ENCODE measurements at places on chromosomes 6 and 20.

- no peak for DNase-seq
These were observed 46.3 kb downstream of the GRIK2 start for GRCh38 chr6:101439790-101440189.

- DNase-seq, result no peak
These were observed 31.4 kb upstream of the GSTA5 start for GRCh38 chr6:52872031-52872430.

DNA sequence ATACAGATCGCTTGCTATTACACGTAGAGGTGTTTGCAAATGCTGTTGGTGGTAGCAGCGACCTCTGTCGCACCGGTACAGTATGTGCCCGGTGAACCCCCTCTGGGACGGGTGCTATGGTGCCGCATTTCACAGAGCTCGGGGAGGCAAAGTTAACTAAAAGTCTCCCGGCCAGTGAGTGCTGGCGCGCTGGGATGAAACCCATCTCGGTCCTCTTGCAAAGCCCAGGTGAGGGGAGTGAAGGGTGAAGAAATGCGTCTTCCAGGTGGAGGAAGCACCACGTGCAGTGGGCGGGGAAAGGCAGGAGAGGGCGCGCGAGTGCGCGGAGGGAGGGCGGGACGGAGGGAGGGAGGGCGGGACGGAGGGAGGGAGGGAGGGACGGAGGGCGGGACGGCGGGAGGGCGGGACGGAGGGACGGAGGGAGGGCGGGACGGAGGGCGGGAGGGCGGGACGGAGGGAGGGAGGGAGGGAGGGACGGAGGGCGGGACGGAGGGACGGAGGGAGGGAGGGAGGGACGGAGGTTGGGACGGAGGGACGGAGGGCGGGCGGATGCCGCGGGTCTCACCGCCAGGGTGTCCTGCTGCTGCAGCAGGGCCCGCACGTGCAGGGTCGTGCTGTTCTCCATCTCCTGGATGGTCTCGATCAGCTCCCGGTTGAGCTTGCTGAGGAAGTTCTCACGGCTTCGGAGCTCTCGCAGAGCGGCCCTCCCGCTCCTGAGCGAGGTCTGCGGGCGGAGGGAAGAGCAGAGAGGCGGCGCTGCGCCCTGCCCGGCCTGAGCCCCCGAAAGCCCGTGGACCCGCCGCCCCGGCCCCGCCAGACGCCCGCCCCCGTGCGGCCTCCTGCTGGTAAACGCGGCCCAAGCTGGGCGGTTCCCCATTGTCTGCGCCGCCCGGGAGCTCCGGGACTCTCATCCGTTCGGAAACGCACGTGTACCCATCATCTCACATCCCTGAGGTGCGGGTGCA, 11.7 kb downstream of the C20orf96 start:
- DNase-seq, result no peak

DNA sequence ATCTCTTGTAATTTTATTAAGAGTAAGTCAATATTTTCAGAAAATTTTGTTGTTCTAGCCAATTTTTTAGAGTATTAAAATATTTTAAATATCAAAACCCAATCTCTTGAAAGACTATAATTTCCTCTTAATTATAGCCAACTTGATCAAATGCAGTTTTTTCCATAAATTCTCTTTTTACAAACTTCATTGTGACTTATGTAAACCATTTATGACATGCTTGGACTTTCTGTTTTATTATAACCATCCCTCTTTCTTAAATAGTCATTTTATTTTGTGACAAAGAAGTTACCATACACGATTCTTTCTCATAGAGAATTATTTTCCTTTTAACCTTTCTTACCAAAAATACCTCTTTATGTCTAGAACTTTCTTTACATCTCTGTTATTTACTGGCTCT, 1075.5 kb downstream of the KHDRBS2 start:
- DNase-seq, result no peak

- DNase-seq, result no peak
These were observed 27.8 kb upstream of the GATA5 start for GRCh38 chr20:62503401-62504178.

GRCh38 chr20:11553603-11554002, 364.1 kb upstream of the BTBD3 start:
- DNase-seq, result no peak

DNA sequence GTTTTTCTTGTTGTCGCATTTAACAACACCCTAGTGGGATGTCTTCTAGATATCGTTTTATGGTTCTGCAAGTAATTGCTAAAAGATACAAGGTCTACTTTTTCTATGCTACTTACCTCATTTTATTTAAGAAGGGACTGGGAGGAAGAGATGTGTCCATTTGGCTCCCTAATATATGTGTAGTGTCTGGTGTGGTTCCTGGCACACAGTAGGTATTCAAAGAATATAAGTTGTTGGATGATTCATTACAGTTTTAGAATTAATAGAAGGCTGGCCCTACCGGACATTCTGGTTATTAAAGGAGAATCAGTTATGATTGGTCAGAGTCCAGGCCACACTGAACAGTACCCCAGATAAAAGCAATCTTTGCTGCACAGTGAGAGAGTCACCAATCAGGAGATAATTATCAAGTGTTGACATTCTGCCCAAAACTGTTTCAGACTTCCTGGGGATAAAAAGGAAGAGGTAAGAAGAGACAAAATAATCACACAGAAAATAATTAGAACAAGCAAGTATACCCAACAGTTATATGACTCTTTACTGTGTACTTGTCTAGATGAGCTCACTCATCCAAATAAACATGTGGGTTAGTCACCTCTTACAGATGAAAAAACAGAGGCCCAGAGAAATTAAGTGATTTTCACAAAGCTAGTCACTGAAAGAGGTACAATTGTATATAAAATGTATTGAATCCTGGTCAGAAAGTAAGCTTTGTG, 7.0 kb downstream of the TMEM244 start:
- DNase-seq, result no peak

- no peak for DNase-seq
These were observed 34.0 kb downstream of the EYA2 start for GRCh38 chr20:46928580-46929132.

GRCh38 chr6:43940071-43940392, 170.0 kb downstream of the VEGFA start:
- no peak for DNase-seq

GRCh38 chr6:87658516-87658915, 43.5 kb downstream of the AKIRIN2 start:
- no peak for DNase-seq

- no peak for DNase-seq
These were observed 86.7 kb upstream of the F13A1 start for GRCh38 chr6:6407071-6407741.

DNA sequence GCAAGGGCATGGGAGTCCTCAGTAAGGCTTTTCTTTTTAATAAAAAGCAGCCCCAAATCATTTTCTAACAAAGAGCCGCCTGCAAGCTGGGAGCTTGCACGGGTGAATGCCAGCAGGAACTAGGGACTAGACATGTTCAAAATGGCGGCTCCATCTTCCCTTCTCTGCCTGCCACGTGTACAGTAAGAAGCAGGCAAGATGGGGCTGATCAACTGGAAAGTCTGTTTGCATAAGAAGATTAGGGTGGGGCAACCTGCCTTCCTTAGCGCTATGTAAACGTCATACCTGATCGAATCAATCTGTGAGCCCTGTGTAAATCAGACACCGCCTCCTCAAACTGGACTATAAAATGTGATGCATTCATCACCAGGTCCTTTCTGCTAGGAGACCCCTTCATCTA, 299.4 kb upstream of the SOX4 start:
- DNase-seq, result no peak

DNA sequence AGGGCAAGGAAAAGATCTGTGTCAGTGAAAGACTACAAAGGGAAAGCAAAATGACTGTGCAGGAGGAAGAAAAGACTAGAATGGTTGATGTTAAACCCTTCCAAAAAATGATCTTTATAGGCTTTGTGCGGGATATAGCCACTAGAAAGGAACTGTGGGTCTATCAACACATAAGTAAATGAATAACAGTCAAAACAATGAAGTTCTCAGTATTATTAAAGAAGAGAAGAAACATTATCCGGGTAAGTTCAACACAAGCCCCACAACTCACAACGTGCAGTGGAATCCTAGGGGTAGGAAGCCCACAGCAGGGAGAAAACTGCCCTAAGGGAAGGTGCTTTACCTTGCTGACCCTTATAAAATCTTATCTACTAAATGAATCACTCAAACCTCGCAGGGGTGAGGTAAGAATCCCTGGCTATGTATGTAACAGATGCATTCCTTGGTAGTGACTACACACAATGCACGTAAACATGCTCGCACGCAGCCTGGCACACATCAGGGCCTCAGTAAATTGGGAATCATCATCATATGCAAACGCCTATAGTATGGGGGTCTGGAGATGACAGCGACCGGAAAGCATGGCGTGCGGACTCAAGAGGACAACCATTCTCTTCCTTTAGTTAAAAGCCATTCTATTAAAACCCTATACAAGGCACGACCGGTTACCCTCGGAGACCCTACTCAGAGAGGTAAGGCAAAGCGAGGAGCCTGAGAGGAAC, 11.3 kb downstream of the TFAP2A start:
- no peak for DNase-seq

DNA sequence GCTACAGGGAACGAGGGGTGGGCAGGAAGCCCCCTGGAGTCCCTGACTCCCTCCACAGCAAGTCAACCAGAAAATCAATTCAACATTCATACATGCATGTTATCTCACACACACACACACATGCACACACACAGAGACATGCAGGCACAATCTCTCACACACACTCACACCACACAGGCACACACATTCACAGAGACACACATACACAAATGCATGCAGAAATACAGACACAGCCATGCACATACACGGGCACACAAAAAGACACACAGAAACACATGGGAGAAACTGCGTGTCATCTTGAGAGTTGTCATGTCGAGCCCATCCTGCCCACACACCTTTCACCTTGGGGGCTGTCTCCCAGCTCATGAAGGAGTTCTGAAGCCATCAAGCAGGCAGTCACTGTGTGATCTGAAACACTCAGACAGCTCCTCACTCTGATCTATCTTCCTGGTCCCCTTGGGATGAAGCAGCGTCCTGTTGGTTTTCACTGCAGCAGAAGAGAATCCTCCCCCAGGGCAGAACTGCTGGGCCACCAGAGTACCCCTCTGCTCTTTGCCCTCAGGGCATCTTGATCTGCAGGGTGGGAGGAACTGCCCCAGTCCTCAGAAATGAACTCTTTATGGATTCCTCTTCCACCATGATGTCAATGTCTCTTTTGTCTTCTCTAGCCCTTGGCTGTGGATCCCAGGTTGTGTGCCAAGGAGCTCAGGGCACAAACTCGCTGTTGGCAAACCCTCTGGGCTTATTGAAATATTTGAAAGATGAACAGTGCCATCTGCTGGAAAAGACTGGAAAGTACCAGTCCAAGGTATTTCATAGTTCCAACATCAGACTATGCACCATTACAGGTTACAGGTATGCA, 8.8 kb downstream of the RAET1L start:
- DNase-seq, result peak; percentile 19

All from T-helper 22 cell (primary cell).